H1 (cell line): ENCODE measurements at places on chromosomes 7 and 10.

DNA sequence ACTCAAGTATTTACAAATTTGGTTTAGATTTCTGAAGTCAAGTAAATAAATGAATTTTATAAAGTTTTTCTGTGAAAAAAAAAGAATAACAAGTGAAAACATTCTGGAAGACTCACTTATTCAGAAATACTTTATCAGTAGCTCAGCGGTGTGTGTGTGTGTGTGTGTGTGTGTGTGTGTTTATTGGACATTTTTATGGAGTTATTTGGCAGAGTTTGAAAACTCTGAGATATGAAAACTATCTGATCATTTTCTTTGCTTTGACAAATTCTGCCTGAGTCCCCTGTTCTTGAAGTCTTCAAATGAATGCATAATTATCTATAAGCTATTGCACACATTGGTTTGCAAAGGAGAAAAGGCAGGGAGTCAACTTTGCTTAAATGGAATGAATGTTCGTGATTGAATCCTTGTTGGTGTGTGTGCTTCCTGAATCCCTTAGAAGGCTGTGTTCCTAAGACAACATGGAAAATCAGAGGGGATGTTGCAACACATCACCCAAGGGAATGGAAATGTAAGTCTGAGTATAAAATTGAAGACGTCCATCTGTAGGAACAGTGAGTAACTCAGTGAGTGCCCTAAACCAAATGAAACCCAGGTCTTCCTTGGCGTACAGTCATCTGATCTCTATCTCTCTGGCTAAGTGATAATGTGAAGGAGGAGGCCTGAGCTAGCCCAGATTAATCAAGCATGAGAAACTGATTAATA is 160.9 kb downstream of the REEP3 start:
- no peak for DNase-seq

GRCh38 chr7:20329389-20330238 is 1.1 kb upstream of the ITGB8 start:
- no peak for DNase-seq

DNA sequence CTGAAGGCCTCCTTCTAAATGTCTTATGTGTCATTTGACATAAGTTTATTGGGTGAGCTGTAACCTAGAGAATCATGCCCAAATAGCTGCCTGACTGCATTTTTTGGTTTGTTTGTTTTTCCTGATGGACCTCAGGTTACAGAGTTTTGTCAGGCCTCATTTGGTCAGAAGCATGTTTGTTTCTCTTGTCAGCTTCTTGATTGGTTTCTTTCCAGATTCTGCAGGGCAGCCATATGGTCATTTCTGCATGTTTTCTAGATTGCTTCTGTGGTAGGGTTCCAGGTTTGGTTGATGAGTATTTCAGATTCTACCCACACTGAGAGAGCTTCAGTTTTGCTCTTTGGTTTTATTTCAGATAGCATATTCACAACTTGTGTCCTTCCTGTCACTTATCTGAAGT is 28.0 kb downstream of the GLCCI1 start:
- no peak for DNase-seq

DNA sequence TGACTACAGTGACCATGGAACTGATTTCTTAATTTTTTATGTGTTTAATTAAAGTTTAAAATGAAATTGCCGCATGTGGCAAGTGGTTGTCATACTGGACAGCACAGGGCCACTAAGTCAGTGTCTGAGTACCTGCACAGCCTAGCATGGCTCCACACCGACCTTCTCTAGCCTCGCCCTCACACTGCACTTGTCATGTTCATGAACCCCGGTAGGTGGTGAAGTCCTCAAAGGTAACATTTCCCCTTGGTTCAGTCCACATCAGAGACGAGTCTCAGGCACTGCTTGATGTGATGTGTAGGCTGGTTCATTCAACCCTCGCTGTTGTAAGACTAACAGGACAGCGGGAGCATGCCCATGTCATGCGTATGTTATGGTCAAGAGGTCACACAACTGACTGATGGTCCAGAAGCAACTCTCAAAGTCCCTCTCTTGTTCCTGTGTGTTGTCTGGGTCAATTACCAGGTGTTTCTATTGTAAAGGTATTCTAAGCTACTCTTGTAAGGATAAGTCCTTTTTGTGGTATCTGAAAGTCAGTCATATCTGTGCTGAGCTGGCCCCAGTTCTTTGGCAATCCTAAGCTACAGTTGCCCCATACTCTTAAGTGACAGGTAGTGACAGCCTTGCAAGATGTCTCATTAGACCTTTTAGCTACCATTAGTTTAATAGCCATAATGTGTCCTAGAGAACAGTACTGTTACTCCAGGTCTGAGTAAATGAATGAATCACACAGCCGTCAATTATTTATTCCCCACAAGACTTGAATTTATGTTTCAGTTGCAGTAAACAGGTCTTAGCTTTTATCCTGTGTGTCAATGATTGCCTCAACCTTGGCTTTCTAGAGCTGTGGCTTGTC is 32.9 kb upstream of the ZC3HAV1L start:
- no peak for DNase-seq

GRCh38 chr7:102061981-102062390 is 224.7 kb upstream of the SH2B2 start:
- no peak for DNase-seq

- DNase-seq, result no peak
These were observed 31.7 kb upstream of the IKZF1 start for GRCh38 chr7:50272808-50273207.

- DNase-seq, result no peak
These were observed 188.5 kb downstream of the TNS3 start for GRCh38 chr7:47393406-47393805.

DNA sequence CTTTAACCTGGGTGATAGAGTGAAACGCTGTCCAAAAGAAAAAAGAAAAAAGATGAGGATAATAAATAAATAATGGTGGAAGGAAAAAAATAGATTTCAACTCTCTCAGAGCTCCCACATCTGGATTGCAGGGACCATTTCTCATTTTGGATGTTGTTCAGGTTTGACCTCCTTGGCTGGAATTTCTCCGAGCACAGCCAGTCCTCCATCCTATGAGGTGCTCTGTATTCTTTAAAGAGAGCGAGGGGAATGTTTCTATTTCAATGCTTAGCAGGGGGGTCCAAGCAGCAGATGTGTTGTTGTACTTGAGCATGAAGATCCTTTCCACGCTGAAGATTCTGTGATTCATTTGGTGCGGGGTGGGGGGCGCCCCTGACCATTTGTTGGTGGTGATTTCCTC is 17.7 kb upstream of the SEPHS1 start:
- DNase-seq, result no peak

- no peak for DNase-seq
These were observed 256.8 kb downstream of the ELFN1 start for GRCh38 chr7:1926908-1927306.

GRCh38 chr7:29229066-29229465 is 34.5 kb downstream of the CHN2 start:
- DNase-seq, result no peak

DNA sequence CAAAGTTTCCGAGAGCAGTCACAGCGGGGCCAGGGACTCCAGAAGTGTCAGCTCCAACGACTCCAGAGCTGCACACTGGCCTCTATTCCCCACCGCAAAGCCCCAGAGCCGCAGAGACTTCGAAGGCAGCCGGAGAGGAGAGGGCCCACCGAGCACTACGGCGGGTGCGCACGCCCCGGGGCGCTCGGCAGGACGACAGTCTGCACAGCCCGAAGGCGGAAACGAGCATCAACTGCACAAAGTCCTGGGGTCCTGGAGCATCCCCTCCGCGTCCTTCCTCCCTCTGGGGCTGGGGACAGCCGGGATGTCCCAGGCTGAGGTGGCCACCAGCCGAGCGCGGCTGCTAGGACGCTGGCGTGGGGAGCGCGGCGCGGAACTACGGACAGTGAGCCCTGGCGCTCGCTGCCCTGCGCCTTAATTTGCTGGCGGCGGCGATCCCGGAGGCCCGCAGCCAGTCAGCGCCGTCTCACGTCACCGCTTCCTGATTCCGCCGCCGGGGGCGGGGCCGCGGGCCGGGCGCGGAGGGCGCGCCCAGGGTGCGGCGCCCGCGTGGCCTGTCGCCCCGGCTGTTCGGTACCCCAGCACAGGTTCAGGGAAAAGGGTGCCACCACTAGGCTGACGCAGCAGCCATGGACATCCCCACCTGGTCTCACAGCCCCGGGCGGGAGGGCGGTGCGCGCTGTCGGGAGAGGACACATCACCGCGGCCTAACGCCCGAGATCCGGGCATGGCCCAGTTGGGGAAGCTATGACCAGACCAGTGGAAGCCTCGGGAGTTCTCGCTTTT is at the start of gene TBX20:
TBX20 (minus strand) TSS at position 391 of the 786 bp plus-strand sequence. CDS start 480 bp downstream, outside the sequence.
- DNase-seq, result no peak

GRCh38 chr10:110061687-110062086 is 53.9 kb downstream of the ADD3 start:
- DNase-seq, result no peak

DNA sequence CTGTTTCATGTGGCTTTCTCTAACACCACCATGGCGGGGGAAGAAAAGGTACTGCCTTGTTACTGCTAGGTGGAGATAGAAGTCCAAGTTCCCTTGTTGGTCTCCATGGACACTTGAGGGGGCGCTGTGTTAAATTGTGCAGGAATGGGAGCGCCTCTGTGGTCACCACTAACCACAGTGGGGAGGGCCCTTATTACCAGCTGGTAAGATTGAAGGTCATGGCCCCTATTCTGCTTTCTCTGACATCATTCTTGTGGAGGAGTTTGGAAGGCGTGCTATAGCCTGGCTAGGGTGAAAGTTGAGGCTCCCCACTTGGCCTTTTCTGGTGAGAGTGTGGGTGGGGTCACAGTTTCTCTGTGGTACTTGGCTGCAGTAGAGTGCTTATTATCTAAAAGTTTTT is 14.9 kb upstream of the MXI1 start:
- DNase-seq, result peak; percentile 52

DNA sequence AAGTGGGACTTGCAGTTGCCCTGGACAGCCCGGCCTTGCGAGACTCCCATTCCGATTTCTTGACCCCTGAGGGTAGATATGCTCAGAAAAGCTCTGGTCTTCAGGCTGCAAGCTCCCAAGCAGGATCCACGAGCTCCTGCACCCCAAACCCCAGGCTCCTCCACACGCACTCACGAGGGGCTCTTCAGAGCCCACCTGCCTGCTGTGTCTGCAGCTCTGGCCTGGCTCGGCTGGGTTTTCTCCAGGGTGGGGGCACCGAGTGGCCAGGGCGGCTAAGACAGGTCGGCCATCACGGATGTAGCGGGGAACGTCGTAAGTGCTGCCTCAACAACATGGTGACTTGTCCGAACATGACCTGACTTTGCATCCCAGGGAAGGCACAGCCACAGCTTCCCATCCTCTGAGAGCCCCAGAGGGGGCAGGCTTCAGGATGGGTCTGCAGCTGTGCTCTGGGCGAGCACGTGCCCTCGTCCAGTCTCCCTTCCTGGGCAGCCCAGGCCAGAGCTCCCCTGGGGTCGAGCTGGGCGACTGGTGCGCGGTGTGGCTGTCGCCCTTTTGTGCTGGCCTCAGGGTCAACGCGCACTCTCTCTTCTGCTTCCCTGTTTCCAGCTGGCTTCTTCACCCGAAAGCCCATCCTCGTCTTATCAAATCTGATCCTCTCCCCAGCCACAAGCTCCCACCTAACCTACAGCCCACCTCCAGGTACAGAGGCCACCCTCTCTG is 415.3 kb downstream of the DNAJB6 start:
- no peak for DNase-seq

GRCh38 chr7:126449611-126450268 is 803.0 kb downstream of the GRM8 start:
- DNase-seq, result no peak

DNA sequence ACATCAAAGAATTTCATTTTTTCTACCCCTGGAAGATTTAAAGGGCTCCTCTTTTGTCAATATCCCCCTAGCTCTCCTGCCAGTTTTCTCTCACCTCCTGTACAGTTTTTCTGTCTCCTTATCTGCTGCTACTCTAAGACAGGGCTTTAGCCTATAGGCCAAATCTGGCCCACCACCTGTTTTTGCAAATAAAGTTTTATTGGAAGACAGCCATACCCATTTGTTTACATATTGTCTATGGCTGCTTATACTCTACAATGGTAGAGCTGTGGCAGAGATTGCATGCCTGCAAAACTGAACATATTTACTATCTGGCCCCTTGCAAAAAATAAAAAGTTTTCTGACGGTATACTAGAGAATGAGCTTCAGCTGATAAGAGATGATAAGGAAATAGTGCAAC is 37.4 kb upstream of the GARS1 start:
- DNase-seq, result no peak

DNA sequence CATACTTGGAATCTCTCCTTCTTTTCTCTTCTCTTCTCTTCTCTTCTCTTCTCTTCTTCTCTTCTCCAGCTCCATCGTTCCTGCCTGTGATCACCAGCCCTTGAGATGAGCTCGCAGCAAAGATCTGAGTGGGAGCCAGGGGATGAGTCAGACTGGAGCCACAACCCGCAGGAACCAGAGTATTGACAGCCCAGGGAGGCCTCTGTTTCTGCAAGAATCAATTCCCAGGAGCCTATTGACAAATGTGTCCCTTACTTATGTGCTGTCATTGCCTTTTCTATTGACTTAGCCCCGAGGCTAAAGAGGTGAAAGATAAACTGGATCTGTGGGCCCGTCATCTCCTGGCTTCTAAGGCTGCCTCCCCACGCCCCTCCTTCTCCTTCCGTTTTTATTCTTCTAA is 13.1 kb upstream of the HABP2 start:
- DNase-seq, result no peak

DNA sequence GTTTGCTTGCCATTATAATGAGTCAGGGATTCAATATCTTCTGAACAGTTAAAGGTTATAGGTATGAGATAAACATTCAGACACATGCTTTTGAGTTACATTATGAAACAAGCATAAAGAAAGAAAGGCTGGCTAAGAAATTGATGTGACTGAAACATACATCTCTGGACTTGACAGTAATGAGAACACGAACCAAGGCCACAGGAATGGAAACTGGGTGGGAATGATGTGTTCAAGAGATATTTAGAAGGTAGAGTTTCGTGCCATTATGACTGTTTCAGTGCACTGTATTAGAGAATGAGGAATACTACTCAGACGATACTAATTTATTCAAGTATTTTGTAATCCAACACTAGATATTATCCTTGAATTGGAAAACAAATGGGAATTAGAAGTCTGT is 332.1 kb upstream of the MAGI2 start:
- no peak for DNase-seq

DNA sequence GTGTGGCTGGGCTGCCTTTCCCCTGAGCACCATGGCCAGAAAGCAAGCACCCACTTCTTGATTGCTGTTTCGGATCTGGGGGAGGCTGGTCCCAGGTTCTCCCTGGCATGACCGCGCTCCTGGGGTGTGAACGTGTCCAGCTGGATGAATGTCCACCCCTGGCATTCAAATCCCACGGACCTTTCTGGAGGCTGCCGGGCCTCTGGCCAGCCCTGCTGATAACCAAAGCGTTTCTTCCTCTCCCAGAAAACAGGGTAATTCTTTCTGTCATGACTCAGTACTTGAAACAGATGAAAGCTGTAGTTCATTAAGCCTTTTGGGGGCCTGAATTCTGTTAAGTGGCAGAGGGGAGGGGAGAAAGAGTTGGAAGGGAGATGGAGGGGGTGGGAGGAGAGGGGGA is 73.1 kb upstream of the SAMD8 start:
- DNase-seq, result no peak

DNA sequence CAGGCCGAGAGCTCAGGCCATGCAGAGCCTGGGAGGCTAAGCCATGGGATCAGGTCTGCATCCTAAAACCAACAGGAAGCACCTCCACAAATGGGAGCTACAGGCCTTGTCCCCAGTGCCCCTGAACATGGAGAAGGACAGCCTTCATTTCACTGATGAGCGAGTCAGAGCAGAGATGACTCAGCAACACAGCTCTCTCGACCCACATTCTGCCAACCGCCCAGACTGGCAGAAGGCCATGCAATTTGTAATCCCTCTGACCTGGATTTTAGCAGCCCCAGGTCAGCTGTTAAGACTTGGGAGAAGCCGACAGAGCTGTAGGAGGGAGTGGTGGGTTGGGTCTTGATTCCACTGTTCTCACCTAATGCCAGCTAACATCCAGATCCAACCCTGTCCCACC is 25.5 kb downstream of the VOPP1 start:
- no peak for DNase-seq

GRCh38 chr7:5550831-5551230 is 127.2 kb upstream of the TNRC18 start:
- no peak for DNase-seq
